Putamen (tissue), 1 donor: ENCODE measurements at places on chromosomes 16 and 17.

DNA sequence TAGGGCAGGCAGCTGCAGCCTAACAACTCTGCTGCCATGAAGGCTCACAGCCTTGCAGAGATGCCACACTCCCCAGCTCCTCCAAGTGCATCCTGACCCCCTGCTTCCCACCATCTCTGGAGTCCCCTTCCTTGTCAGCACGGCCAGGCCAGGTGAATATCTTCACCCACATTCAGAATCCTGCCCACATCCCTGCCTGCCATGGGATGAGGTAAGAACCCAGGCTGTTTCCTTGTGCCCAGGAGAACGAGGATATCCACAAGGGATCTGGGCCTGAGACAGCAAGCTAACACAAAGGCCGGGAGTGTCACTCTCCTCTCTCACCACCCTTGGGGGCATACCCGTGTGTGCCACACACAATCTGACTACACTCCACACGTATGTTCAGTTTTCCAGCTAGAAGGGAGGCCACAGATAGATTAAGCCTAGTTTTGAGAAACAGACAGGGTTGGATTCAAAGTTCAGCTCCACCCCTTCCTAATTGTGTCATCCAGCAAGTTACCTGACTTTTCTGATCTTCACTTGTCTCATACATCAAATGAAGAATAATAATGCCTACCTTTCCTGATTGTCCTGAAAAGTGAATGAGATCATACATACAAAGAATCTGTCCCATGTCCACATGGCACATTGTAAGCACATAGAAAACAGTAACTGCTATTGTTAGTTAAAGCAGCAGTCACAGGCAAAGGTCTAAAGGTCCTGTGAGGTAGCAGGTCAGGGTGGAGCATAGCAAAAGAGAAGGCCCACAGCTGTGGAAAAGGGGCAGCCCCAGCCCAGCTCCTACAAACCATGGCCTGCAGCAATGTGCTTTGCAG is 17.4 kb upstream of the SUPT4H1 start:
- no peak for DNase-seq

DNA sequence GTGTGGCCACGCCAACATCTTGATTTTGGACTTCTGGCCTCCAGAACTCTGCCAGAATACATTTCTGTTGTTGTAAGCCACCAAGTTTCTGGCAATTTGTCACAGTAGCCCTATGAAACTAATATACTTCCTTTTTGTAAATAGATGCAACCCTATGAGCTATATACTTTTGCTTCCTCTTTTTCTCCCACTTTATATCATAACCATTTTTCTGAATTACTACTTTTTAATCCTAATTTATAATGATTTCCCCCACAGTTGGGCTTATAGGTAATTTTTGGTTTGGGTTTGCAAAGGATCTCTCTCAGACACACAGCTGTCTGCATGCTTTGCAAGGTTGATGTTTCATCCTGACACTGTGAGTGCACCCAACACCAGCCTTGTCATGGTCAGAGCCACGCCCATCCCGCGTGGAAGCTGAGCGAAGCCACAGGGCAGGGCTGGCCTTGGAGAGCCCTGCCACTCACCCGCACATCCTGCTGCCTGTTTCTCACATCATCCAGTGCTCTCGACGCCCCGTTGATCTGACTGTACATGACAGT is 5.8 kb downstream of the TRIM25 start:
- DNase-seq: no peak

GRCh38 chr16:81547939-81548216 is 103.3 kb downstream of the CMIP start:
- no peak for DNase-seq

GRCh38 chr16:287298-287811 is 4.4 kb downstream of the PDIA2 start:
- no peak for DNase-seq

GRCh38 chr16:2974319-2975056 is 5.3 kb downstream of the PAQR4 start:
- no peak for DNase-seq

DNA sequence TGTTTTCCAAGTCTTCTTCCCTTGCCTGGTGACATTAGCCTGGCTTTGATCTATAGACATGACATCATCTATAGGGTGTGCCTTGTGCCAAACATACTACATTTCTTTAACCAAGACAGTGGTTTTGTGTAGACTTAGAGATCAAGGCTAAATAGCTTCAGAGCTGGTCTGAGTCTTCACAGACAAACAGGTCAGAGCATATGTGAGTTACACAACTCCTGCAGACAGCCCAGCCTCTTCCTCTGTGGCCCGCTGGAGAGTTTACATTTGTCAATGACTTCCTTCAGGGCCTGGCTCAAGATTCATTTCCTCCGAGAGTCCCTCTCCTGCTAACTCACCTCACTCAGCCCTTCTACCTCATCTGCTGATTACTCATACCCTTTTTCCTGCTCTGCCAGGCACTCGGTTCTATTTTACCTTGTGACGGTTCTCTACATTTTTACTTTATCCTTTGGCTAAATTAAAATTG is 73.1 kb upstream of the TANC2 start:
- DNase-seq: no peak

DNA sequence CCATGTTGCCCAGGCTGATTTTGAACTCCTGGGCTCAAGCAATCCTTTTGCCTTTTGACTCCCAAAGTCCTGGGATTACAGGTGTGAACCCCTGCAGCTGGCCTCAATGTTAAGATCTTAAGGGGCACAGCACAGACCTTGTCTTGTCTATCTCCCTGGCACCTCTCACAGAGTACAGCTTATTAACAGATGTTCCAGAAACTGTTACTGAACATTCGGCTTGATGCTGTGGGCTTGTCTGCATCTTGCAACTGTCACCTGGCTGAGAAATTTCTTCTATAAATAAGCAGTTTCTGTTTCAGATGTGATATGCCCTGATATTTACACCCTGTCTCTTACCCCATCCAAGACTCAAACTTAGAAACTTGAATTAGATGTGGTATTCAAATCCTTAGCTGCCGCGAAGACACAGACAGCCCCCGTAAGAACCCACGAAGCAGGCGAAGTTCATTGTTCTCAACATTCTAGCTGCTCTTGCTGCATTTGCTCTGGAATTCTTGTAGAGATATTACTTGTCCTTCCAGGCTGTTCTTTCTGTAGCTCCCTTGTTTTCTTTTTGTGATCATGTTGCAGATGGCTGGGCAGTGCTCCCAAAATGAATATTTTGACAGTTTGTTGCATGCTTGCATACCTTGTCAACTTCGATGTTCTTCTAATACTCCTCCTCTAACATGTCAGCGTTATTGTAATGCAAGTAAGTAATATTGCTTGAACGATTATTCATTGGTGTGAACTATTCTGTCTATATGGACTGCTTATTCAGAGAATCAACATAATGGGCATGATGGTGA is at the start of gene TNFRSF17:
Gene TNFRSF17, plus strand, starts transcription at position 450 of the 791 bp plus-strand sequence. Its CDS starts 115 bp downstream, at position 565.
- DNase-seq: peak; percentile 26

DNA sequence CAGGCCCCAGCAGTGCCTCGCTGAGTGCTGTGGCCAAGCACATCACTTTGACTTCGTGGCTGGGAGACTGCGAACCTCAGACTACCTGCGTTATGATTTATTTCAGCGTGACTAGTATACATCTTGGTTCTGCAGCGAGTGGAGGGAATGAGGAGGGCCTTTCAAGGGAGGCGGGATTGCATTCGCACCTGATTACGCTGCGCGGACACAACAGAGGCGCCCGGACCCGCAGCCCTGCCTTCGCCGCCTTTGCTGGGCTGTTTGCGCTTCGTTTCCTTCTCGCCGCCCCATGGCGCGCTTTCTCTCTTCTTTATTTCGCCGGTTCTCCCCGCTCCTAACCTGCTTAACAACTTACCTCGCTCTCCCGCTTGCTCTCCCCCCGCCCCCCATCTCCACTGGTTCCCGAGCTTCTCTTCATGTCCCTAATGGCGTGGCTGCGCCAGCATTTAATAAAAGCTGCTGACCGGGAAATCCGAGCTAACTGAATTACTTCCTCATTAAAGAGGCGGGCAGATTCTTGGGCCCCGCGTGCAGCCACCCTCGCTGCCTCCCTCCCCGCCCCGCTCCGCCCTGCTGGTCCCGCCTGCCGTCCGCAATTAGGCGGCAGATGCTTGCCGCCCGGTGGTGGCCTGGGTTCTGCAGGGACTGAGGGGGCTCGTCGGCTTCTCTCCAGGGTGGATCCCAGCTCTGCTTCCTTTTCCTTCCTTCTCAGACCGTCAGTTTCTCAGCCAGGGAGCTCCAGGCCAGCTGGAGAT is 257.6 kb upstream of the SDK2 start:
- no peak for DNase-seq

GRCh38 chr17:21058098-21058893 is 15.5 kb upstream of the USP22 start:
- no peak for DNase-seq

DNA sequence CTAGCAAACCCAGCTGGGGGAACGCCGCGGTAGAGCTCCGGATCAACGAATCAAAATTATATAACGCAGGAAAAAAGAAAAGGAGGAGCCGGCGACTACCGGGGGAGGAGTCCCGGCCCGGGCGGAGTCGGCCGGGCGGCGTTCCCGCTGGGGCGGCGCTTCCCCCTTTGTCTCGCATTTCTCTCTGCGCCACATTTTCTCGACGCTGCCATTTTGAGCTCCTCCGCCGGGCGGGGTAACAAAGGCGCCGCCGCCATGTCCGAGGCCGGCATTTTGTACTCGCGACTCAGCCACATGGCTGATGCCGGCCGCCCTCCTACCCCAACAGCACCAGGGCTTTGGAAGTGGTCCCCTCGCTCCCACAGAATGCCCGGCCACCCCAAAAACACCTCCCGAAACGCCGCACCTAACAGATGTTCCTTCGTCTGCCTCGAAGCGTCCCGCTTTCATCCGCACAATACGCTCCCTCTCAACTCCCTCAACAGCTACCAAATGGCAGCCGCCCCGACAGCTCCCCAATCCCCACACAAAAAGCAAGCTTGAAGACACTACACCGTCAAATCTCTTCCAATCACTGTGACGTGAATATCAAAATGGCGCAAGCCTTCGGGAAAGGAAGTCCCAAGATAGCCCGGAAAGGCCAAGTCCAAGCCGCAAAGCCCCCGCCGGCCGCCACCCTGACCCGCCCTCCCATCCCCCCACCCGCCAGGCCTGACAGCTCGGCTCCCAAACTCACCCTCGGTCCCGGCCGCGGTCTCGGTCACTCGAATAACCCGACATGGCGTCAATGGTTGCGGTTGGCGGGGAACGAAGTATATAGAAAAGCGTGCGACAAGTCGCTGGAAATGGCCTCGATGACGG is 519 bp downstream of the DDX5 start:
- DNase-seq: peak; percentile 90

GRCh38 chr16:68179196-68179795 is 56.6 kb downstream of the ESRP2 start:
- no peak for DNase-seq

GRCh38 chr16:55911616-55912015 is 36.4 kb upstream of the CES5A start:
- no peak for DNase-seq

DNA sequence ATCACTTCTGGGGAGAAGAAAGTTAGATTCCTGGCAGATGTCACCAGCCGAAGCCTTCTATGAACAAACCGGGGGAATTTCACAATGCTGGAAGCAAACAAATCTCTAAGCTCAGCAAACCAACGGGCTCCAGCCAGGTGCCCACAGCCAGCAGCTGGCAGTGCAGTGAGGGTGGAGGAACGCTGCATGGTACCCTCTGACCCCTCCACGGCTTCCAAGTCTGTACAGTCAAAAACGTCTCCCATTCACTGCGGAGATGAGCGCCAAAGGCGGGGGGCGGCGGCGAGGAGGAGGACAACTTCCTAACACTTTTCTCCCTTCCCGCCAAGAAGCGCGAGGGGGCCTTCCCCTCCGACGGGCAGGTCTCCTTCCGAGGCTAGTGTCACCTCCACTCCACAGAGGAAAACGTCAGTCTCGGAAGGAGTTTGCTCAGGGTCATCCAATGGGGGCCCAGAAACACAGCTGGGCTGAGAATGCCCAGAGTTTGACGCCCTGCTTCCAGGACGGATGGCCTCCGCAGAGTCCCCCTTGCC is 924 bp downstream of the ZNF598 start:
- DNase-seq: no peak

- no peak for DNase-seq
These were observed 322.5 kb downstream of the PMP22 start for GRCh38 chr17:14942526-14943190.

DNA sequence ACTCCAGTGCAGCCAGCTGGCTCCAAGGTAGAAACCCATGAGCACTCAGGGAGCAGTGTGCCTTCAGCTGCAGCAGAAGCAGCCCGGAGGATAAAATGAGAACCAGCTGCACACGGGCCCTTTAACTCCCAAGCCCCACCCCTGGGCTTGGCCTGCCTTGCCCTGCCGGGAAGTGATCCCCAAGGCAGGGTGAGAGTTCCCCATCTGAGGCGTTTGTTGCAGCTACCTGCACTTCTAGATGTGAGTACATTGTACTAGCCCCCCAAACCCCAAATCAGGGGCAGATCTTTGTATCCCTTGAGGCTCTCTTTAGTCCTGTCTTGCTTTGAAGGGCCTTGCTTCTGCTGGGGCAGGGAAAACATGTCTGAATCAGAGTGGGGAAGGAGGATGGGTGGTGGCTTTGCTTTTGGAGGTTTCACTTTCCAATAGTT is at the start of gene MVP:
Gene MVP, plus strand, starts transcription at position 192 of the 431 bp plus-strand sequence. CDS start 10,088 bp downstream, outside the sequence.
- DNase-seq: no peak

DNA sequence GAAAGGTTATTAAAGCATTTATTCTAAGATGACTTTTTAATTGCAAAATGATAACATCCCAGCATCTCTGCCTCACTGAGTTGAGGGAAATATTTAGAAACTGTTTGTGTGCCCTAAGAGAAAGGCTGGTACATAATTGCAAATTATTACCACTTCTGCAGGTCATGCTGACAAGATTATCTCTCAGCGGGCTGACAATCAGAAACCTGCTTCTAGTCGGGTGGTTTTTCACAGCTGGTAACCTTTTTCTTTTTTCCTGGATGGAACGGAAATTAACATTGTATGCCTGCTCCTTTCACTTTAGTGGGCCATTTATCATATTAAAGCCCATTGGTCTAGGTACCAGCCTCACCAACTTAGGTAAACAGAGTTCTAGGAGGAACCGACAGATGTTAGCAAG is 17.0 kb upstream of the NUDT7 start:
- no peak for DNase-seq

DNA sequence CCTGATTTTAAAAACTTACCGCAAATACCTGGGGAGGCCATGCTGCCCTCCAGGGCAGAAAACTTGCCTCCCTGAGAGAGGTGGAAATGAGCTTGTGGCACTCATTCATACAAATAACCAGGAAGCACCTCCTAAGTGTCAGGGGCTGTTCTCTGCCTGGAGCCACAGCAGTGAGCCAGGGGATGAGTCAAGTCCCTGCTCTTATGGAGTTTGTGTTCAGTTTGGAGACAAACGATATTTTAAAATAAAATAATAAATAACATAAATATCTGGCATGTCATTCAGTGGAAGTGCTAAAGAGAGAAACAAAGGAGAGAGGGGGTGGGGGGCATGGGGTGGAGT is 313.8 kb downstream of the C16orf95 start:
- DNase-seq: no peak

DNA sequence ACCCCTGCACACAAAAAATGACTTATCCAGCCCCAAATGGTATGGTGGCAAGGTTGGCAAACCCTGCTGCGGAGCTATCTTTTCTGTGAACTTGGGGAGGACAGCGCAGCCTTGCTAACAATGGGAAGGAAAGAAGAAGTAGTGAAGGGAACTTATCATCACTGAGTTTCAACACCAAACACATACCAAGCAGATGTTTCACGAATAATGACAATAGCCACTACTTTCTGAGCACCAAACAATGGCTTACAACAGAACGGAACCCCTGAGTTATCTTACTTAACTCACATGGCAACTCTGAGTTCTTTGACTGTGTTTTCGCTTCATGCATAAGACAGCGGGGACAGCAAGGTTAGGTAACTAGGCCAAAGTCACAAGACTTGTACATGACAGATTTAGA is 148.9 kb downstream of the XYLT1 start:
- DNase-seq: no peak

- DNase-seq: no peak
These were observed 1.4 kb upstream of the HOXB2 start for GRCh38 chr17:48546137-48546923.
